ENCODE measurements at places on chromosomes 13 and 19.

- DNase-seq = no peak
Measured at GRCh38 chr13:45086484-45086883, 33.8 kb upstream of the GTF2F2 start.

DNA sequence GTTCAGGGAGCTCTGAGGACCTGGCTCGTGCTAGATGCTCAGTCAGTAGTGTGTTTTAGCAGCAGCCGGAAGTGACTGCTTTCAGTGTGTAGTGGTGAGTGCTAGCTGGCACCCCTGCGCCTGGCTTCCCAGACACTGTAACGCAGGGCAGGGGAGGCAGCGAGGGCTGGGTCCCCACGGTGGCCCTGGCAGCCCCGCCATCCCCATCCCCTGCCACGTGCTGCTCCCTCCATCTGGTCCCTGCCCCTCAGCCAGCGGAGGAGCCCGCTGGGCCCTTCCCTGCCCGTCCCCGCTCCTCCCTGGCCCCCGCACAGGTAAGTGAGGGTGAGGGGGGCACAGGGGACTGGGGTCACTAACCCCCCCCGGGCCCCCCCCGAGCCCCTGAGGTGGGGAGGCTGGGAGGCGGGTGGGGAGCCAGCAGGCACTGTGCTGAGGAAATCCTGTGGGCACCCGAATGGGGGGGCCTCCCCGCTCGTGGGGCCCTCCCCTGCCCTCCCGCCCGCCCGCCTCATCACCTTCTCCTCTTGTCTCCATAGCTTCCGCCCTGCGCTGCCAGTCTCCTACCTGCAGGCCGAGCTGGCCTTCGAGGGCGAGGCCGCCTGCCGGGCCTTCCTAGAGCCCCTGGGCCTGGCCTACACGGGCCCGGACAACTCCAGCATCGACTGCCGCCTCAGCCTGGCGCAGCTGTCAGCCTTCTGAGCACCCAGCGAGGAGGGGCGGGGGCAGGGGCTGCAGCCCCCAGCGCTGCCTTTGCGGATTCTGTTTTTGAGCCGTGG is 3.2 kb downstream of the LENG9 start:
- no peak for DNase-seq

DNA sequence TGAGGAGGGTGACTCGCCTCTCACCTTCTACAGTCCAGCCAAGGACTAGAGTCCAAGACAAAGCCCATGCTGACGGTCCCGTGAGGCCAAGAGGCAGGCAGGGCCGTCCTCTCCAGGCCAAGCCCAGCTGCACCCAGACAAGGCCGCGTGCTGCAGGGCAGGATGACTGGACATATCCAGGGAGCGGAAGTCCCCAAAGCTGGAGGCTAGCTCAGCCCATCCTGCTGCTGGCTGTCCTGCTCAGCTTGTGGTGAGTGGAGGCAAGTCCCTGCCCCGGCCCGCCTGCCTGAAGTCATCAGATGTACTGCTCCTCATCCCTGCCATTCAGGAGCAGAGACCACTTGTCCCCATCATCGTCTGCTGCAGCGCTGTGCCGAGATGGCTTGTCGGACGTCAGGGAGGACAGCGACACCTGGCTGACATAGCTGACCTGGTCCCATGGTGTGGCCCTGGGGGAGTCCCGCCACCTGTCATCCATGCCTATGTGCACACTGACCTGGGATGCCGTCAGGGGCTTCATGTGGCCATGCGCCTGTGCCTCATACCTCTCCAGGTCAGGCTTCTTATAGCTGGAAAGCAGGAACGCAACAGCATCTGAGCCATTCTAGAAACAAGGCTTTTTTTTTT is 72.8 kb downstream of the CCDC70 start:
- no peak for DNase-seq

- no peak for DNase-seq
Measured at GRCh38 chr13:30165796-30166195, 141.6 kb downstream of the KATNAL1 start.

GRCh38 chr19:5132206-5132560 is 163.3 kb downstream of the KDM4B start:
- DNase-seq = no peak

DNA sequence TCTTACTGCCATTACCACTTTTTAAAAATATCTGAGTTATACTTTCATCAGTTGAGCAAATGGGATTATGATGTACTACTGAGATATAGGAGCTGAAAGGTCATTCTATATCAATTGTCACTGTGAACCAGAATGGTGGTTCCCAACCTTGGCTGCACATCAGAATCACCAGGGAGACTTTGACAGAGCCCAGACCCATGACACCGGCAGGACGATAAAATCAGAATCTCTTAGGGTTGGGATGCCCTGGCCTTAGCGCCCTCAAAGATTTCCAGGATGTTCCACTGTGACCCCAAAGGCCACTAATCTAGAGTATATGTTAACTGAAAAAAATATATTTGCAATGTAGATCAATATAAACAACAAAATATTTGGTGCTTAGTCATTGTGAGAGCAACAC is 355.1 kb downstream of the LIG4 start:
- DNase-seq = no peak

- no peak for DNase-seq
Measured at GRCh38 chr13:38530492-38530891, 156.4 kb upstream of the FREM2 start.

DNA sequence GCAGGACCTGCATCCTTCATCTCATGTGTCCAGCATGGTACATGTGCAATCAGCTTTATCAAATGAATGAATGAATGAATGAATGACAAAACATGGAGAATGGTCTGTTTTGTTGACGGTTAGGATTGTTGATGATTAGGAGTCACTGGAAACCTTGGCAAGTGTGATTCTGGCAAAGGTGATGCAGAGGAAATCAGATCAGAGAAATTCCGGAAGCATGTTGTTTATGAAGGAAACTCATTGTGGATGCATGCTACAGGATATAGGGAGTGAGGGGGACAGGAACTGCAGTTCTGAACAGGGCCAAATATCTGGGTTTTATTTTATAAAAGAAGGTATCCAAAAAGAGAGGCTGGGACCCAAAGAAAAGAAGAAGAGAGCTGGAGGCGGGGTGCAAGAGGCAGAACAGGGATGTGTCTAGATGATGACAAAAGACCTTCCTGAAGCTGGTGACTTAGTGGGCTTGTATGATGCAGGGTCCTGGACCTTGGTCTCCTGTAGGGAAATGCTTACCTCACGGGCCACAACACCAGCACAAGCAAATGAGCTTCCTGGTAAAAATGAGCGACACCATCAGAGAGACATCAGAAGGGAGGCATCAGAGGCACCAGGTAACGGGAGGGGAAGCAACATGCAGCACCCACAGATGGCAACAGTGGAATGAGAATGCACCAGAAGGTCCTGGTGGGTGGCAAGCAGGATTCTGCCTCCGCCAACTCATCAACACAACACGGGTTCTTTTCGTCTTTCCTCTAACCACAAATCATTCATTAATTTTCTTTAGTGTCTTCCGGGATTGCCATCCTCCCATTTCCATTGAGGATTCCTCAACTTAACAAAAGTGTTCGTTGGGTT is 159.6 kb downstream of the FOXO1 start:
- DNase-seq = no peak

- DNase-seq = no peak
Measured at GRCh38 chr19:17915940-17916593, 16.7 kb upstream of the CCDC124 start.

DNA sequence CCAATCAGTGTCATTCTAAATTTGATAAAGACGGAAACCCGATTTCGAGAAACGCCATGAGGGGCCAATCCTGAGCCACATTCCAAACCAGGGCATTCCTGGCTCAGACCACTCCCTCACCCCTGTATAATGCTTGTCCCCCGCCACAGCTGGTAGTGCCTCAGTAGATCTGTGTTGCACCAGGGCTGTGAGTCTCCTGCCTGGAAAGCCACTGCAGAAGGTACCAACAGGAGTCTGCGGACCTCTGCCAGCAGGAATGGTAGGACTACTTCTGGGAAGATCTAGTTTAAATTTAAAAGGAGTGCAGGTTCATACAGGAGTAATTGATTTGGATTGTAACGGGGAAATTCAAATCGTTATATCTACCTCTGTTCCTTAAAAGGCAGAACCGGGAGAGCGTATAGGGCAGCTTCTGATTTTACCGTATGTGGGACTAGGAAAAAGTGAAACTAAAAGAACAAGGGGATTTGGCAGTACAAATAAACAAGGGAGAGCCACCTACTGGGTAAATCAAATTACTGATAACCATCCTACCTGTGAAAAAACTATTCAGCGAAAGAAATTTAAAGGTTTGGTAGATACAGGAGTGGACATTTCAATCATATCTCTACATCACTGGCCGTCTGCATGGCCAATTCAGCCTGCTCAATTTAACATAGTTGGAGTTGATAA is 20.8 kb upstream of the ZNF266 start:
- DNase-seq = no peak

GRCh38 chr19:1206150-1206863 is 729 bp downstream of the STK11 start:
- no peak for DNase-seq

GRCh38 chr13:109333893-109334651 is 452.3 kb downstream of the IRS2 start:
- DNase-seq = no peak

GRCh38 chr13:72694314-72694713 is 33.1 kb downstream of the MZT1 start:
- no peak for DNase-seq
